SK-MEL-5 (cell line): ENCODE measurements at places on chromosomes 2 and 18. TPM values are rescaled to one million over a fixed set of nuclear protein-coding genes. Genes with fewer than 3 reads are reported as not detected.

EFEMP1 gene
- total RNA-seq, result 0.08 TPM in 1 of 2 replicates, not detected in the other

DNA sequence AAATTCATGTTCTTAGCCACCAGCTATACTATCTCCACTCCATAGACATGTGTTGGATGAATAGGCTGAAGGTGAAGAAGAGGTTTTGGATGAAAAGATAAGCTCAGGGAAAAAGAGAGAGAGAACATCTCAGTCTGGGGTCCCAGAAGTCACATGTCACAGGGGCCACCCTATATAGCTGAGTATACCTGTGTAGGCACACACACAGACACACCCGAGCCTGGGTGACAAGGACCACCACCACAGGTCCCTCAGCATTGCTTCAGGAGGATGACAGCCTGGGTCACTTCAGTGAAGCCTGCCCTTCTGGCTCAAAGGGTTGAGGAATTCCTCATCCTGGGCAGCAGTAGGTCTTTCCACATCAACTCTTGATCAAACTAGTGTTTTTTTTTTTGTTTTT lies 56.2 kb downstream of the POLR1A start:
- DNase-seq, result no peak

C18orf54 gene
- total RNA-seq, result 1.6 and 3.4 TPM in 2 replicates

DNA sequence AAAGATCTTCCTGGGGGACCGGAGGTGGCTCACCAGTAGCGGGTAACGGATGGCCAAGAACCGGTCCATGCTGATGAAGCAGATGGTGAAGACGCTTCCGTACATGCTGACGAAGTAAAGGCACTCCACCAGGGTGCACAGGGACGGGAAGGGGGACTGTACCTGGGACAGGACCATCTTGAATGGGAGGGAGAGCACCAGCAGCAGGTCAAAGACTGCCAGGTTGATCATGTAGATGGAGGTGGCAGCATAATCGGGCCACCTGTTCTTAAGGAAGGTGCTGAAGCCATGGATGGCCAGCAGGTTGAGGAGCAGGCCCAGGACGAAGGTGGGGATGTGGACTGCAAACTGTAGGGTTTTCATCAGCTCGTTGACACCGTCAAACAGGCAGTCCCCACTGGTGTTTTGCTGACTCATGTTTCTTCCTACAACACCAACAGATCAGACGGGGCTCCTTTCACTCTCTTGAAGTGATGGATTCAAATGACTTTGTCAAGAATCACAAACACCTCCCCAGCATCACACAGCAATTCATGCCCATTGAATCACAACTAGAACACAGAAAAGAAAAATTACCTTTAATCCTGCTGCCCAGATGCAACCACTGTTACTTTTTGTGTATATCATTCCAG lies 14.4 kb downstream of the GPR55 start:
- no peak for DNase-seq

- peak; percentile 59 for DNase-seq
Observed at GRCh38 chr2:207394812-207395534, 134.8 kb upstream of the CREB1 start.

DNA sequence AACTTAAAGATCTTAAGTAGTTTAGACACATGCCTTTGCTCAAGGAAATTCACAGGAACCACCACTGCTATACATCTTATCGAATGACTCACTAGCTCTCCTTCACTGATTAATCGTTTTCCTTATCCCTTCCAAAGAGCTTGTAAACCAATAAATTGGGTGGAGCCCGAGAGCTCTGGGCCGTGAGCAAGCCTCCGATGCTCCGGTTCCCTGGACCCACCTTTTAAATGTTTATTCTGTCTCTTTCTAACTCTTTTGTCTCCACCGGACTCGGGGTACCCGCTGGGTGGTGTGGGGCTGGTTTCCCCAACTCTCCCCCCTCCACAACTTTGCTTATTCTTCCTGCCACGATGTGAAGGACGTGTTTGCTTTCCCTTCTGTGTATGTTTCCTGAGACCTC lies 292.9 kb upstream of the TMEFF2 start:
- no peak for DNase-seq

DNA sequence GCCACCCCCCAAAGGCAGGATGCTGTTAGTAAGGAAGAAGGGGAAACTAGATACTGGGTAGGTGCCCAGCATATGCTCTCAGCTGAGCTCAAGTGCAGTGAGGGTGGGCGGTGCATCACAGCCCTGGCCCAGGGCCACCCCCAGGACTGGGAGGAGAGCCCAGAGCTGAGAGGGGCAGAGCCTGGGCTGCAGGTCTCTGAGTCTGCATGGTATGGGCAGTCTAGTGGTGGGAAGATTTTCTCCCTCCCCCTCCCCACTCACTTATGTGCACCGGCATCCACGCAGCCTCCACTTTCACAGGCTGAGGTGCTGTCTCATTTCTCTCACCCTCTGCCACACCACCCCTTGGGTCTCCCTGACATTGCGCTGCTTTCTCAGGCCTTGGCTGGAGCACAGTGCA lies 48.5 kb upstream of the CAB39 start:
- DNase-seq, result no peak

DCDC2C gene
- total RNA-seq, result not detected in 2 replicates

HES6 gene
- 157 and 191 TPM in 2 replicates for total RNA-seq
